Umbilical cord (tissue), 2 donors: ENCODE measurements at places on chromosomes 6 and 20.

- DNase-seq, result no peak
These were observed 1343.6 kb upstream of the CITED2 start for GRCh38 chr6:140718021-140718420.

GRCh38 chr6:128784266-128784665, 98.7 kb upstream of the LAMA2 start:
- DNase-seq, result no peak

GRCh38 chr6:15279047-15279661, 33.3 kb downstream of the JARID2 start:
- DNase-seq, result no peak

- no peak for DNase-seq
These were observed 81.1 kb downstream of the SASH1 start for GRCh38 chr6:148423601-148424270.

DNA sequence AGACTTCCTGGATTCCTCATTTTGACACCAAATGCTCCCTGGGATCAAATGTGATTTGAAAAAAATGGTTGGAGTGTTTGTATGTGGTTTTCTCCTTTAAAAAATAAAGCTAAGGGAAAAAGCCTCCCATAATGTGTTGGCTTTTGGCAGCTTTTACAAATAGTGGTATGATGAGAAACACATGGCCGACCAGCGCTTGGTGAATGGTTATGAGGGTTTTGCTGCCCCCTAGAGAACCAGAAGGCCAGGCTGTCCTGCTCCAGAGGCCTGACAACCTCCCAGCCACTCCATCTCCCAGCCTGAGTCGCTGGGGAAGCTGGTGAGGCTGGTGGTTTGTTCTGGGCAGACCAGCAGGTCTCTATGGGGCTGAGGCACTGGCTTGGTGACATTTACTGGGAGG, 69.3 kb downstream of the CLIC5 start:
- DNase-seq, result peak; percentile 90
